ENCODE measurements at places on chromosomes 3 and 15.

DNA sequence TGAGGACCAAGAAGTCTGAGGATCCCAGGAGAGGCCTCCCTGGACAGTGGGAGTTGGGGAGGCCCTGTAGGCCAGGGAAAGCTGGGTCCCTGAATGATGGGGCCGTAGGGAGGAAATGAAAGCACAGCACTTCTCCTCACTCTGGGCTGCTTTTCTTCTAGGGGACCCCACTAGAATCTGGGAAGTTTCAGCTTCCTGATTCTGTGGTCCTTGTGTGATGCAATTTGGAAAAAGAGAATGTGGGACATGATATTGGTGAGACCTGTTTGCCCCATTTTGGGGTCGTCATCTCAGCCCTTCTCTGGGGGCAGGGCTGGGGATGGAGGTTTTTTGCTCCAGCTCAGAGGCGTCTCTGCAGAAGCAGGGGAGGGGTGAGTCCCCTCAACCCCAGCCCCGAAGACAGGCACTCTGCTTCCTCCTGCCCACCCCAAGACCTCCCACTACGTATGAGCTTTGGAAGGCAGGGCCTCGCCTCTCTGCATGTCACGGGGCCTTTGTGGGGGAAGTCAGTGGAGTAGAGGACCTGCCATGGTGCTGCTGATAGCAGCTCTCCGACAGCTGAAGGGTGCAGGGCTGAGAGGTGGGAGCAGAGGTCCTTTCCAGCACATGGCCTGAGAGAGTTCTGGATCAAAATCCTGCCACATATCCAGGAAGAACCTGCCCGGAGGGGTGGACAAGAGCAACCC, 1.5 kb upstream of the SNX22 start:
- no peak for DNase-seq

DNA sequence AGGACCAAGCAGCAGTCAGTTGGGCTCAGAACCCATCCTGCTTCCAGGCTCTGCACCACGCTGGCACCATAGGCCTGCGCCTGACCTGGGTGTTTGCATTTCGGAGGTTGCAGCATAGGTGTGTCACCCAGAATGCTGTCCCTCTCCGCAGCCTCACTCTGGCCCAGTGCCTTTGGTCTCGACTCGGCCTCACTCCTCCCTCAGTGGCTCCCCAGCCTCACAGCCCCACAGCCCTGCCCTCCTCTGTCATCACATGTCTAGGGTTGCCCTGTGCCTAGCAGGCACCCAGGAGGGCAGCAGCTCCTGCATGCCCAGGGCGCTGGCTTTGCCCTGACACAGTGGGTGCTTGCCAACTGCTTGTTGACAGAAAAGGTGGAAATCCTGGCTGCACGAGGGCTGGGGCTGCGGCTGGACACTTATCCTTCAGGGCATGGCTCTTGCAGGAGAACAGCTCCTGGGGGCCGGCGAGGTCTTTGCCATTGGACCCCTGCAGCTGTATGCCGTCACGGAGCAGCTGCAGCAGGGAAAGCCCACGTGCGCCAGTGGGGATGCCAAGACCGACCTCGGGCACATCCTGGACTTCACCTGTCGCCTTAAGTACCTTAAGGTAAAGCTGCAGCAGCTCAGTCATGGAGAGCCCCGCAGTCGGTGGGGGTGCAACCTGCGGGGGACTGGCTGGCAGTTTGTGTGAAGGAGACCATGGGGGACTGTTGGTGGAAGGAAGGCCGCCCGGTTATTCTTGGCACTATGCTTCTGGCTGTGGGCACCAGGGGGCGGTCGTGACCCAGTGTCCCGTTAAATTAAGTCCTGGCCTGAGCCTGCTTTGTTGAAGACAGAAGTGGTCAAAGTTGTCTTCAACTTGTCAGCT, 16.2 kb downstream of the NISCH start:
- peak; percentile 43 for DNase-seq

- DNase-seq = no peak
These were observed 22.7 kb upstream of the KNG1 start for GRCh38 chr3:186694288-186695032.

DNA sequence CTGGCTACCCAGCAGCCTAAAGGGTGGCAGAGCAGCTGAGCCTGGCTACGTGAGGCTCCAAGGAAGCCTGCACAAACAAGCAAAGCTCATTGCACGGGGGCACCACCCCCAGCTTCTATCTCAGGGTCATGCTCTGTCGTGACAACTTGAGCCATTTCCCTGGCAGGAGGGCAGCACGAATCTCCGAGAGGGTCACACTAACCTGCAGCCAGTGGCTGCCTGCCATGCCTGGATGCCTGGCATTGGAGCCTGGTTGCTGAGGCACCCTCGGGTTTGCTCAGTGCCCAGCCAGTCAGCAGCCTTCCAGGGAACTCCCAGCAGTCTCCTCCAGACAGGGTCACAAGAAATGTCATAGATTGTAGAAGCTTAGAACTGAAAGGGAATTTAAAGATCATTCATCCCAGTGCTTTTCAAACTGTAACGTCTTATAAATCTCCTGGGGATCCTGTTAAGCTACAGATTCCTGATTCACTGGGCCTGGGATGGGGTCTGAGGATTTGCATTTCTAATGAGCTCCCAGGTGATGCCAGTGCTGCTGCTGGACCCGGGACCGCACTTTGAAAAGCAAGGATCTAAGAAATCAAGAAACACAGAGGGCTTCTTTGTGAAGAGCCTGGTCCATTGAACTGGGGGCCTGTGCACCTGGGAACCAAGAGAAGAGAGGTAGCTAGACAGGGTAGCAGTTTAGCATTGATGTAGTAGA, 48.4 kb downstream of the TMEM266 start:
- no peak for DNase-seq

DNA sequence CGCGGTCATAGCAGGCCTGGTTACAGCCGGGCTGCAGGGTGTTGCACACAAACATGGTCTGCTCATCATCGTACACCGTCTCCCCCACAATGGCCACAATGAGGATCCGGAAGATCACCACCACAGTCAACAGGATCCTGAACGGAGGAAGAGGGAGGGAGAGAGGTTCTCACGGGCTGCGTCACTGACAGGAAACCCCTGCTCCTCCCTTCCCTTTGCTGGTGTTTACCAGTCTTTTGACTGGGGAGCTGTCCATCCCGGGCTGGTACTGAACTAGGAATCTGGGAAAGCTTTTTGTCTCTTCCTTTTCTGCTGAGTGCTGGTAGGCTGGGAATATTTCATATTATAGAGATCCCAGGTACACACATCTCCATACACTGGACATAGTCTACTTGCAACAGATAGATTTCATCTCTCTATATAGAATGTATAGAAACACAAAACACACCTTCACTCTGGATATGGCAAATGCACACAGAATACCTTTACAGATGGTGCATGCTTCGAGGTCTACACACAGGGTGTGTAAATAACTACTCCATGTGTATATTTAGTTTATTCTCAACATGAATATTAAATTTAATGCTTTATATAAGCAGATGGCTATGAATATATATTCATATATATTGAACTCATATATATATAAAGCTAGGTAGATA, 1.4 kb downstream of the GJD2 start:
- no peak for DNase-seq
